ENCODE measurements at places on chromosomes 16 and 17.

DNA sequence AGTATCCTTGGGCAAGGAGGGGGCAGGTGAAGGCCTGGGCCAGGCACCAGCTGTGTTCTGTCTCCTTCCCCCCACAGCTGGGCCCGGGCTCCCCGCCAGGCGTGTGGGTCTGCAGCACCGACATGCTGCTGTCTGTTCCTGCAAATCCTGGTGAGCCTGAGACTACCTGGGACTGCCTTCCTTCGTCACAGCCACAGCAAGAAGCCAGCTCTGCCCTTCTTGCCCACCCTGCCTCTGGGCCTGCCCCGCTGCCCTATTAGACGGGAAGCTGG is 12.3 kb downstream of the FCSK start:
- no peak for DNase-seq

DNA sequence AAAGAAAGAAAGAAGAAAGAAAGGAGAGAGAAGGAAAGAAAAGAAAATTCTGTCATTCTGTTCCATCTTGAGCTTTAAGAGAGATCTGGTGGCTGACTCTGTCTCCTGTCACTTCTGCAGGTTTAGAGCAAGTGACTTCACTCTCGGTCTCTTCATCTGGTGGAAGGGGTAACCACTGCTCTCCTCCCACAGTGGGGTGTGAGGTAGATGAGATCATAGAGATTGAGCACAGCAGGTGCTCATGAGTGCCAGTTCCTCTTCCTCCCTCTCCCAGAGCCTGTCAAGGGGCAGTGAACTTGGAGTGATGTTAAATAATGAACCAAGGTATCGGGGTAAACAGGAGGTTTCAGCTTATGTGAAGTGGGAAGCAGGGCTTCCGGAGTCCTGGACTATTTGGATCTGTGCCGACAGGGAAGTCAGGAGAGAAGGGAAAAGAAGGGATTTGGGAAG is 47.7 kb downstream of the BEAN1 start:
- DNase-seq: peak; percentile 37

GRCh38 chr17:29102046-29102445 is 59.1 kb downstream of the PIPOX start:
- DNase-seq: no peak

- DNase-seq: peak; percentile 90
These were observed at the start of gene TELO2 for GRCh38 chr16:1492923-1493745. TSS of gene TELO2 (plus strand) at chr16:1493360. CDS start at chr16:1494282, 922 bp downstream.

DNA sequence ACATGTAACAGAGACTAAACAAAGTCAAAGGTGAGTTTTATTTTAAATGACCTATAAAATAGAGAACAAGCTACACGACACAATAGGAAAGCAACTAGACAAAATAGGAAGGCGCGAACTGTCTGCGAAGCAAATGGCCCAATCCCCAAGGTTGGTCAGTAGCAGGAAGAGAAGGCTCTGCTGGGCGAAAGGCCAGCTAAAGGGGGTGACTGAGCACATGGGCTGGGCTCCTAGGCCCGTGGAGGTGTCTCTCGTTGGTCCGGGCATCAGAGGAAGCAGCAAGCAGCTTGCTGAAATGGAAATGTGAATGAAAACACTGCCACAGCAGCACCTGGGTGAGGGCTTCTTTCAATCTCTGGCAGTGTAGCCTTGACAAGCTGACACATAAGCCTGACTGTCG is 129.4 kb downstream of the ZNF778 start:
- no peak for DNase-seq

GRCh38 chr16:70482624-70483023 is 28.2 kb downstream of the FCSK start:
- DNase-seq: no peak

Data from activated naive CD8-positive, alpha-beta T cell treated with anti-CD3 and anti-CD28 coated beads, Interleukin-2, amount 50 U/mL, for 24 hours (primary cell).